ENCODE measurements at places on chromosomes 1 and 21. TPM values are rescaled to one million over a fixed set of nuclear protein-coding genes. Genes with fewer than 3 reads are reported as not detected.

- no peak for DNase-seq
Observed at GRCh38 chr1:215113776-215114153, 31.2 kb downstream of the KCNK2 start.

GRCh38 chr1:185159966-185160365 is 3.0 kb downstream of the SWT1 start:
- no peak for DNase-seq

DNA sequence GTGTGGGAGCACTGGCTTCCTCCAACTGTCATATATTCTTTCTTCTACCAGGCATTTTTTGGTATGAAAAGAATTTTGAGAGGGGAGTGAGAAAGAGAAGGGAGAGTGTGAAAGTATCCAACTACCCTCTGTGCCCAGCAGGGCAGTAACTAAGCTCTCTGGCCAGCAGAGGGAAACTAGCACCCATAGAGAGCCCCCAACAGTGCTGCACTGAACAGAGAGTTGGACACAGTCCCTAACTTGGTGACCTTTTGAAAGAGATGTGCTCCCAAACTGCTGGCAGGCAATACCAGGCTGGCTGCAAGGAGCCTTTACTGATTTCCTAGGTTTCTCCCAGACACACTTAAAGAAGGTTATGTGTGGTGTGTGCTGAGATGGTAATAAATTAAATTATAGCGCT is 118.8 kb upstream of the PBX1 start:
- peak; percentile 6 for DNase-seq

GRCh38 chr1:119007670-119008482 is 19.7 kb upstream of the TBX15 start:
- DNase-seq: no peak

DNA sequence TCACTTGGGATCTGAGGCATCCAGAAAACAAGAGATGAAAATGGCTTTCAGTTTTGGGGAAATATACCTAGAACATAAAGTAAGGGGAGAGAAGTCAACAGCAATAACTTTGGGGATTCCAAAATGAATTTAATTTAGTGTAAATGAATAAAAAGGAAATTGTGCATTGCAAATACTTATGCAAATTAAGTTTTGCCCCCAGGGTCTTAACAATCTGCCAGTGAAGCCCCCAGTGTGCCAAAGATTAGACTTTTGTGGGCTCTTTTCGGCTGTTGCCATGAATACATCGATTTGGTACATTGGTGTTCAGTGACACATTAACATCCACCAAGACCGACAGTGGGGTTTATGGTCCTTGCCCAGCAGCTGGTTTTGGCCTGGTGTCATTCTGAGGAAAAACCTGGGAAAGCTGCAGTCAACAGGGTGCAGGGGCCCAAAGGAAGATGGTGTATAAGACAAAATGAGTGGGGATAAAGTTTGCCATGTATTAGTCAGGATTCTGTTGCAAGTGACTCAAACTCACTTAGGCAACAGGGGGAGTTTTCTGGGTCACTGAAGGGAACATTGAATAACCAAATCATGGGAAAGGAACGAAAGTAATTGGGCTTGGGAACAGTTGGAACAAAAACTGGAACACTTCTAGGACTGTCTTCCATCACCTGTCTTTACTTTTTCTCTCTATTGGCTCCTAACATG is 30.2 kb upstream of the IGSF3 start:
- no peak for DNase-seq

- DNase-seq: no peak
Observed at GRCh38 chr1:35674111-35674510, 32.8 kb upstream of the PSMB2 start.

- no peak for DNase-seq
Observed at GRCh38 chr1:203860396-203861025, 888 bp upstream of the SNRPE start.

- no peak for DNase-seq
Observed at GRCh38 chr1:33724348-33724747, 139.5 kb upstream of the HMGB4 start.

DNA sequence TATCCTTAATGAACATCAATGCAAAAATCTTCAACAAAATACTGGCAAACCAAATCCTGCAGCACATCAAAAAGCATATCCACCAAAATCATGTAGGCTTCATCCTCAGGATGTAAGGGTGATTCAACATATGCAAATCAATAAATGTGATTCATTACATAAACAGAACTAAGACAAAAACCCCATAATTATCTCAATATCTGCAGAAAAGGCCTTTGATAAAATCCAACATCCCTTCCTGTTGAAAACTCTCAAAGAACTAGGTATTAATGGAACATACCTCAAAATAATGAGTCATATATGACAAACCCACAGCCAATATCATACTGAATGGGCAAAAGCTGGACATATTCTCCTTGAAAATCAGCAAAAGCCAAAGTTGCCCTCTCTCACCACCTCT is 54.6 kb upstream of the DEPDC1 start:
- no peak for DNase-seq

GRCh38 chr1:30120245-30121000 is 603.0 kb downstream of the MATN1 start:
- peak; percentile 22 for DNase-seq

- no peak for DNase-seq
Observed at GRCh38 chr1:231016966-231017365, 23.1 kb downstream of the FAM89A start.

DNA sequence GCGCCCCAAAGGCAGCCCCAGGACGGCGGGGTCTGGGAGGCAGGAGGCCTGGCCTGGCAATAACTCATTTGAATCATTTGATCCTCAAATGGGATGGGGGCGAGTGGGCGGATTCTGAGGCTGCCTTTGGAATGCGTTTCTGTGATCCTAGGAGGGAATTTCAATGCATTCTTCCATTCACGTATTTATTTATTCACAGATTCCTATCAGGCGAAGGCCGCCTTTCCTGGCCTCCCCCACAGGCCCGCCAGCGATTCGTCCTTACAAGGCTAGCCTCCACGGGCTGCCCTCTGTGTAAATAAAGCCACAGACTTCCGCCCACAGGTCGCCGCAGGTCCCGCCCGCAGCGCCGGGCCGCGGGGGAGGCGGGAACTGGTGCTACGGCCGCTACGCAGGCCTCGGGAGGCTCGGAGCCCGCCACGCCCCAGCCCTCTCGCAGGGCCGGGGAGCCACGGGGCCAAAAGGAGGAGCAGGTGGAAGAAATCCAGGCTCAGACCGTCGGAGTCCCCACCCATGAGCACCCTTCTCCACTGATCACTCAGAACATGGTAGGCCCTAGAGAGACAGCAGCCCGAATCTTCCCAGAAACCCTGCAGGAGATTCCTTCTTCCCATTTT is 31.3 kb upstream of the JUN start:
- no peak for DNase-seq

- DNase-seq: no peak
Observed at GRCh38 chr1:150619576-150620509, 9.6 kb downstream of the ENSA start.

DNA sequence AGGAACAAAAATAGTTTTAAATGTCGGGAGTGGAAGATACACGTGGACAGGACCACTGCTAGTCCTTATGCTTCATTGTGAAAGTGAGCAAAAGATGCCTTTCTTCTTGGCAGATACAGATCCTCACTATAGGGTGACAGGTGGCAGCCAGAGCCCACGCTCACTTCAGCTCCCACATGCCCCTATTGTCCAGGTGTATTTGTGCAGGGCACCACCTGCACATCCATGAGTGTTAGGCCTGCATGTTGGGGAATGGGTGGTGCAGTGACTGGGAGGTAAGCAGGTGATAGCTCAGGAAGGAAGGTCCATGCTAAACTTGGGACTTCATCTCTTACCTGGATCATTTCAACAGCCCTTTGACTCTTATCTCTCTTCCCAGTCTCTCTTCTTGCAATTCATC is 27.4 kb downstream of the SLC5A9 start:
- no peak for DNase-seq

- no peak for DNase-seq
Observed at GRCh38 chr1:112697781-112698201, 9.1 kb downstream of the RHOC start.

DNA sequence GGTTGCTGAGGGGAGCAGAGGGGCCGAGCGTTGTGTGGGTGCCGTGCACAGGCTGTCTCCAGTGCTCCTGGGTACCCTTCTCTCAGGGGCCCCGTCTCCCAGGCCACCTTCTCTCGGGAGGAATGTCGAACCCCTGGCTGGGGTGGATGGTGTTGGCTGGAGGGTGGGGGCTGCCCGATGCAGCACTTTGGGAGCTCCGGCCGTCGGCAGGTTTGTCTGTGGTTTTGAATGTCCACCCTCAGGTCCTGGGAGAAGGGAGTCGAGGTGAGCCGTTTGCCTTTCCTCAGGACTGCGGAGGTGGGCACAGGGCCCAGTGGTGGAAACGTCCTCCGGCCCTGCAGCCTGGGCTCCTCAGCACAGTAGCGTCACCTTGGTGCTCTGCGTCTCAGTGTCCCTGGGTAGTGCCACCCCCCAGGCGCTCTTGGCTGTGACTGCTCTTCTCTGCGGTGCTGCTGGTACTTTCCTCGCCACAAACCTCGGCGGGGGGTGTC is 14.5 kb downstream of the SLX9 start:
- no peak for DNase-seq

GRCh38 chr1:157198619-157199420 is 60.6 kb upstream of the ETV3 start:
- DNase-seq: no peak

GRCh38 chr1:152048416-152049009 is 11.7 kb upstream of the S100A11 start:
- DNase-seq: peak; percentile 61

GRCh38 chr1:31043631-31044030 is 21.9 kb downstream of the PUM1 start:
- DNase-seq: no peak

DNA sequence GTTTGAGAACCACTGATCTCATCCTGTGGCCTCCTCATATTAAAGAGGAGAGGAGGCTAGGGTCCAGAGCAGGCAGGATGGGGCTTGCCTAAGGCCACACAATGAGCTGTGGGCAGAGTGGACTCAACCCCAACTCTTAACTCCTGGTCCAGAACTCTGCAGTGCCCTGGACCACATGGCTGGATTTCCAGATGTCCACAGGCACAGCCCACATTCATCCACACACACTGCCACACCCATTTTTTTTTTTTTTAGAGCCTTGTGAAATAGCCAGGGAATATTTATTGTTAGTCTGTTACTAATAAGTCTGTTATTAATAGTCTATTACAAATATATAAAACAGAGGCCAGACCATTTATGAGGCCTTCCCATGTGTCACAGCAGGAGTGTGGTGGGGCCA is 192.2 kb downstream of the TRABD2B start:
- no peak for DNase-seq

ANGPTL7 gene
- polyA plus RNA-seq: 0.10 TPM

CDCP2 gene
- not detected for polyA plus RNA-seq

WLS gene
- 157 TPM for polyA plus RNA-seq

PIK3R3 gene
- polyA plus RNA-seq: 38.3 TPM

KRTAP13-2 gene
- polyA plus RNA-seq: not detected

C4BPA gene
- 0.47 TPM for polyA plus RNA-seq

RGS16 gene
- polyA plus RNA-seq: 2.7 TPM

Measured in left renal pelvis (tissue), 4 donors.